Activated T-cell treated with anti-CD3 and anti-CD28 coated beads for 1 hour (primary cell): ENCODE measurements at places on chromosomes 12 and 14.

DNA sequence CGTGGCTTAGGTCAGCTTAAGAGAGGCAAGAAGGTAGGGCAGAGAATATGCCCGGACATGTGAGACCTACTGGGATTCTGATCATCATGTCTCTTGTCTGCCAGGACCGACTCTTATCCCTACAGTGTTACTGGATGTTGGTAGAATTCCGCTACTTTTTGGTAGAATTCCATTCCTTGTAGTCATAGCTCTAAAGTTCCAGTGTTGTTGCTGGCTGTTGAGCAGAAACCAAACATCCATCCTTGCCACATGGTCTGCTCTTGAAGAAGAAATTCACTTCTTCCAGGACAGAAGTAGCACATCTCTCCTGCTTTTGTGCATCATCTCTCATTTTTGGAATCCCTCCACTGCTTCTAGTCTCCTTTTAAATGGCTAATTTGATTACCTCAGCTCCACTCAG, 453.7 kb downstream of the RPL10L start:
- DNase-seq, result no peak

- DNase-seq, result no peak
These were observed 928.7 kb downstream of the LRFN5 start for GRCh38 chr14:42535397-42535796.

- DNase-seq, result no peak
These were observed 56.8 kb downstream of the DUSP16 start for GRCh38 chr12:12505544-12506495.

DNA sequence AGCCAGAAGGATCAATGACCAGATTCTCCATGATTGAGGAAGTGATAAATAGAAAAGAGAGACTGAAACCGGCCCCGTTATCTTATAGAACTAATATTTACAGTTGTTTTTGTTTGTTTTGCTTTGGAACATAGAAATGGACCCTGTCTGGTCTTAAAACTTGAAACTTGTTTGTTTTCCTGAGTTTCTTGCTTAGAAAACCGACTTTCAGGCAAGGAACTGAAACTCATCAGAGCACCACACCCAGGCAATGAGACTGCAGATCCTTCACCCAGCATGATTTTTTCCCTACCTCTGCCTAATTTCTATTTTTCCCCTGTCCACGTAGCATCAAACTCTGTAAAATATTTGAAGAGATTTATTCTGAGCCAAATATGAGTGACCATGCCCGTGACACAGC, 10.6 kb upstream of the CLEC12A start:
- DNase-seq, result no peak

GRCh38 chr12:40241741-40242140, 16.9 kb downstream of the LRRK2 start:
- DNase-seq, result no peak

GRCh38 chr14:100774164-100774537, 47.5 kb downstream of the DLK1 start:
- DNase-seq, result no peak
